ENCODE measurements at places on chromosomes 1 and 21.

DNA sequence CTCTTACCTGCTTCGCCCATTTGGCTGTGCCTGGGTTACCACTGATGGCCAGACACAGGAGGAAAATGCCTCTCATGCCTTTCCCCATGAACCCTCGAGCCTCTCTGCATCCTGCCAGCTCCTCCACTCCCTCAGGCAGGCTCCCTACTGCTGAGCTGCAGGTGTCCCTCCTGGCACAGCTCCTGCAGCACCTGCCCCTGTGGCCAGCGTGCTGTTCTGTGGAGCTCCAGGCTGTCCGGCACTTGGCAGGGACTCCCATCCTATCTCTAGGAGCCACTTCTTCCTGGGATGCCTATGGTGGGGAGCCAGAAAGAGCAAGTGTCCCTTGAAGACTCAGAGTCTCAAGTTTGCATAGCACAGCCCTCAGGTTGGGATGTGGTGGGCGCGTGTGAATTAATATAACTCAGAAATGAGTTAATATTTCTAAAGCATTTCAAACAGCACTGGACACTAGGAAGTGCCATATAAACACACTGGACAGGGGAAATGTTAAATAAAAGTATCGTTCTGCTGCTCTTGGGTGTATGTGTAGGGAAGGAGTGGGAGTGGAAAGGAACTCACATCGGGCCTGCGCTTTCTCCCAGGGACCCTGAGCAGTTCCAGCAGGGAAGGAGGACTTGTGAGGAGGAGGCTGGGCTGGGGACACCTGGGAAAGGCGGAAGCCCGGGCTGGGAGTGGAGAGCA lies 2.7 kb downstream of the LRRC71 start:
- no peak for DNase-seq

GRCh38 chr1:24566236-24566867 lies 10.5 kb downstream of the NCMAP start:
- no peak for DNase-seq

DNA sequence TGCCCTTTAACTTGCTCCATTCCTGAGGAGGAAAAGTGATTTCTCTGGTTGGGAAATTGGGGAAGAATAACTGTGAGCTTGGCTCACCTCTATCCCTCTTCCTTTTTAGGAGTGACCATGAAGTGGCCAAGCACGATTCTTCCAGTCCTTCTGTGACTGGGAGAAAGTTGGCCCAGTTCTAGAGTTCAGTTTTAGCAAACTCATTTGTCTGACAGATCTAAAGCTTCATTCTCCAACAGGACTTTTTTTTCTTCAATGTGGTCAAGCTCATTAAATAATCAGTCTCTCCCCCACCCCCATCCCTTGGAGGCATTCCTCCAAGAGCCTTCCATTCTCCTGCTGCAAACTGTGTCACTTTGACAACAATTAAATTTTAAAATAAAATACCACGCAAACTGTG lies 6.4 kb upstream of the AGL start:
- DNase-seq: no peak

- DNase-seq: no peak
These were observed 35.2 kb downstream of the GORAB start for GRCh38 chr1:170567214-170567613.

GRCh38 chr1:78839704-78840277 lies 166.7 kb downstream of the ADGRL4 start:
- no peak for DNase-seq

- DNase-seq: no peak
These were observed 29.1 kb upstream of the PARP1 start for GRCh38 chr1:226436855-226437491.

GRCh38 chr1:101178341-101178687 lies 58.5 kb upstream of the S1PR1 start:
- DNase-seq: no peak
